Stimulated activated naive CD8-positive, alpha-beta T cell treated with anti-CD3 and anti-CD28 coated beads, Interleukin-15, amount 100 ng/mL, for 72 hours (primary cell): ENCODE measurements at places on chromosomes 4 and X.
A peak's percentile ranks its signal among the peaks of the same experiment; 100 is the strongest.

DNA sequence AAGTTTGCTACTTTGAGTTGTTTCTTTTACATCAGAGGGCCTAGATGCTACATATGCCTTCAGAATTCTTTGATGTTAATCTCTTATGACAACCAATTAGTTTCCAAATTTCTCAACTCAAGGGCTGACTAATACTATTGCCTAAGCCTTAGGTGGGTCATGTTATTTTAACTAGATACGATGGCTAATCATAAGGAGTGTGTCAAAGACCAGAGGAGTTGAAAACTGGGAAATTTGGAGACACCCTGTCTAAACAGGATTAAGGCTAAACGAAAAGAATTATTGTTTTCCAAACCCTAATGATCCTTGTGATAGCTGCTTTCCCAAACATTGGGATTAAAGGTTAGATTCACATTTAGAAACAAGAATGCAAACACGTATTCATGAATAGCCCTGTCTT is 228.5 kb downstream of the PCDH7 start:
- DNase-seq = no peak

GRCh38 chr4:162683659-162684370 is 482.9 kb downstream of the NAF1 start:
- DNase-seq = no peak

GRCh38 chr4:157978680-157979361 is 194.0 kb downstream of the GASK1B start:
- DNase-seq = peak; percentile 9

DNA sequence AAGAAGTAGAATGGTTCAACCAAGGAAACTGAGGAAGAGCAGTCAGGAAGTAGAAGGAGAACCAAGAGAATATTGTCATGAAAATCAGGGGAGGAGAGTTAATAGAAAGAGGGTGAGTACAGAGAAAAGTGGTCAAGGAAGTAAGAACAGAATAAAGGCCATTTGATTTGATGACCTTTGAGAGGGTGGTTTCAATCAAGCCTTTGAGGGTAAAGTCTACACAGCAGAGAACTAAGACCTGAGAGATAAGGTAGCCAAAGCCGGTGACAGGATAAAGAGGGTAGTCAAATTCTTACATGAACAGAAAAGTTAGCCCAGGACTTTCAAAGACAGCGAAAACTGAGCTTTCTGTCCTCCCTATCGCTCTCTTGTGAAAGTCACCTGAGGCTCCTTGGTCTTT is 34.6 kb upstream of the FGF16 start:
- no peak for DNase-seq

GRCh38 chrX:13761606-13762414 is 27.3 kb downstream of the OFD1 start:
- DNase-seq = no peak
